ENCODE measurements at places on chromosomes 3 and 15.

- DNase-seq: no peak
Measured at GRCh38 chr15:72368325-72368724, 7.5 kb downstream of the HEXA start.

DNA sequence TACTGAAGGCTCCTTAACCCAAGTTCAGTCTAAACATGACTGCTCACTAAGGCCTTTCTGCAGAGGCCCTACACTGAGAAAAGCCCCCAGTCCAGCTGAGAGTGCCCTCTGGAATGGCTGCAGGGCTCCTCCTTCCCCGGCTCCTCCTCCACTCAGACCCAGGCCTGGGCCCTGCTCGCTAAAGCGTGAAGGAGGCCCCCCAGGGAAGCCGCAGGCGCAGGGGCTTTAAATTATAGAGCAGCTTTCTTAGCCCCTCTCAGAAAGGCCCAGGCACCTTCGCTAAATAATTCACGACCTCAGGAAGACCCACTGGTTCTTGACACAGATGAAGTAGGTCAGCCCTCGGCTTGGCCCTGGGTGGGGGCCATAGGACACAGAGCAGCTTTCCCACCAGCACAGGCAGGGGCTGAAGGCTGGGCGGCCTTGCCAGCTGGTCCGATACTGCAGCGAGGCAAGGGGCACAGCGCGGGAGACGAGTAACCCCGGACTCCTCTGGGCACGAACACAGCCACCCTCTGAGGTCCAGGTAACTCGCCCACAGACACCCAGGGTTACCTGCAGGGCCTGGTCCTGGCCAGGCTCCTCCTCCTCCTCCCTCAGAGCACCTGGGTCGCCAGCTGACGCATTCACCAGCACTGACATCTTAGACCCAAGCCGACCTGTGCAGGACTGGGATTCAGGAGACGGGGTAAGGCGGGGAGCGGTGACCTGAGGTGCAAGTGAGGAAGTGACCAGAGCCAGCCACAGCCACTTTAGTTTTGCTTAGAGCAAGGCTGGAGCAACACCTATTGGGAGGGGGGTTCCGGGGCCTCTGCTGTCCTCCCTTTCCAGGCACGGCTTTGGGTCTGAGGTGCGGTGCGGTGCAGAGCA lies 36.9 kb downstream of the RBPMS2 start:
- no peak for DNase-seq

DNA sequence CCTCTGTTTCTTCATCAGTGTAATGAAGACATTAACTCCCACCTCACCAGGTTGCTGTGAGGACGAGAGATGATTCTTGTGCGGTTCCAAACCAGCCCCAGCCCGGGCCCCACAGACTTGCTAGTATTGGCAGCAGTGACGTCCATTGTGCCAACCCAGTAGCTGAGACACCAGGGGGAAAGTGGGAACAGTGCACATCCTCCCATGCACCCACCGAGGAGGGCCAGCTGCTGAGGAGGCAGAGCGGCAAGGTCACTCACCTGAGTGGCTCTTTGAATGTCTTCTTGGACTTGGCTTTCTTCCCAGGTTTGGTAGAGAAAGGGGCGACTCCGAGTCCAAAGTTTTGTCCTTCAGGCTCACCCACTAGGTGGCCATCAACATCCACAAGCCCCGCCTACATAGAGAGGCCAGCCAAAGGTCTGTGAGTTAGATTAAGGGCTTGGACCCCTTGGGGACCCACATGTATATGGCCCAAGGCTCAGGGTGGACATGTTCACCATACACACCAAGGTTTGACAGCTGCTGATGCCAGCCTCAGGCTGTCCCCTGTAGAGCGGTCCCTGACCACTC lies 38.0 kb downstream of the KIF9 start:
- DNase-seq: no peak

DNA sequence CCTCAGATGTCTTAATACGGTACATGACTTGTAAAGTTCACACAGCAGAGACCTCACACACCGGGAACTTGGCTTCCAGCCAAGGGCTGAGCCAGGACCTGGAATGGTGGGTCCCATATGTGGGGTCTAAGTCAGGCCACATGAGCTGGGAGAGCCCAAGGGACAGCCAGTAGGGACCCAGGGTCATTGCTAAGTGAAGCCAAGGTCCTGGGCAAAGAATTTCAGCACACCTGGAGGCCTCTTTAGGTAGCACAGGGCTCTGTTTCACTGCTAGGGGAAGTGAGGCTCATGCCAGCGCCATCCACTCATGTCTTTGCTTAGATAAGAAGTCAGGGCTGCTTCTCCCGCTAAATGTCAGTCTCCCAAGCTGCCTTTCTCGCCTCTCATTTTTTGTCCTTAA lies 116.6 kb upstream of the TLE3 start:
- DNase-seq: no peak

DNA sequence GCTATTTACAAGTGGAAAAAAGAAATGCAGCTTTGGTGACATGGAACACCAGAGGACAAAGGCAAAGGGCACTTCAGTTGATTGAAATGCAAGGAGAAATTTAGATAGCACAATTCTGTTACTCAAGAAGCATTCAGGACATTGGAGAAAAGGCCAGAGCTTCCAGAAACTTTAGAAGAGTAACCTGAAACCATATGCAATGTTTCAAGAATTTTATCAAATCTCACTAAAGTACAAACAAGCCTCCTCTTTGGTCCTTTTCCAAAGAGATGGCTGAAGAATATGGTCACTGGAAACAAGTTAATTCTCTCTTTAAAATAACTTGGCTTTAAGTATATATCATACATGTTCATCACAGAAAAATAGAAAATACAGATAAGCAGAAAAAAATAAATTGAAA lies 14.6 kb upstream of the LMOD3 start:
- DNase-seq: no peak

DNA sequence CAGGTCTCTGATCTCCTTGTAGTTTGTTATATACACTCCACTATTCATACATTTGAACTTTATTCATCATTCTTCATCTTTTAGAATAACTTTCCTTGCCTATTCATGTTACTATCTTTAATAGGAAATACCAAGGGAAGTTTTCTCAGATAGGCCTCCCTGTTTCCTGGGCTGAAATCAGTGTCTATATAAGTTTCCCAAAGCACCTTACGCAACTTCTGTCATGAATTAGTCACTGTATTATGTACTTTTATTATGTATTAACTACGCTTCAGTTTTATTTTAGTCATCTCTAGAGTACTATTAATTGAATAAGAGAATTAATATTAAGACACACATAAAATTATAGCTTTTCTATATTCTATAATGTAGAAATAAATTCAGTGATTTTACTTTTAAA lies 1481.5 kb downstream of the OTOL1 start:
- no peak for DNase-seq

GRCh38 chr3:10371789-10372188 lies 50.9 kb upstream of the SEC13 start:
- no peak for DNase-seq

DNA sequence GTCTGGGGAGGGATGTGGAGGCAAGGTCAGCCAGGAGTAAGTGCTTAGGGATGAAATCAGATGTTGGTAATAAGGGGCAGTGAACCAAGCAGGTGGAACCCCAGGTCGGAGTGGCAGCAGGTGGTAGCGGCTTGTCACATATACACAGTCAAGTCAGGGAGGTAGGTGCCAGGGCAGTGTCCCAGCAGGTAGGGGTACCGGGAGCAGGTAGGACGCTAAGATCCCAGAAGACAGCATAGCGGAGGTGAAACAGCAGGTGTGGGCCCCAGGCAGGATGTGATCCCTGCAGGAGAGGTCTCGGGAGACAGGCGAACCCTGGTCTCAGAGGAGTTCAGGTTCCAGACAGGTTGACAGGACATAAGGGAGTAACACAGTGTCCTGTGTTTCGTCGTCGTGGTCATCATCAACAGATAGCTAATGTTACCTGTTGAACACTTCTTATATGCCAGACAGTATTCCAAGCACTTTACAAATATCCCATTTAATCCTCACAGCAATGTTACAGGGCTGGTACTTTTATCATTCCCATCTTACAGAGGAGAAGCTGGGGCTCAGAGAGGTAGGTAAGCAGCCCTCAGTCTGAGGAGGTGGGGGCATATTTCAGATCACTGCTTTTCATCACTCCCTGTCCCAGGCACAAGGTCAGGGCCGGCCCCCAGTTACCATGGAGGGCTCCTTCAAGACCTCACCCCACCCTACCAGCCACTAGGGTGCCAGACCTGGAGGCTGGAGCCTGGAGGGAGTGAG lies 241.6 kb downstream of the UACA start:
- no peak for DNase-seq

DNA sequence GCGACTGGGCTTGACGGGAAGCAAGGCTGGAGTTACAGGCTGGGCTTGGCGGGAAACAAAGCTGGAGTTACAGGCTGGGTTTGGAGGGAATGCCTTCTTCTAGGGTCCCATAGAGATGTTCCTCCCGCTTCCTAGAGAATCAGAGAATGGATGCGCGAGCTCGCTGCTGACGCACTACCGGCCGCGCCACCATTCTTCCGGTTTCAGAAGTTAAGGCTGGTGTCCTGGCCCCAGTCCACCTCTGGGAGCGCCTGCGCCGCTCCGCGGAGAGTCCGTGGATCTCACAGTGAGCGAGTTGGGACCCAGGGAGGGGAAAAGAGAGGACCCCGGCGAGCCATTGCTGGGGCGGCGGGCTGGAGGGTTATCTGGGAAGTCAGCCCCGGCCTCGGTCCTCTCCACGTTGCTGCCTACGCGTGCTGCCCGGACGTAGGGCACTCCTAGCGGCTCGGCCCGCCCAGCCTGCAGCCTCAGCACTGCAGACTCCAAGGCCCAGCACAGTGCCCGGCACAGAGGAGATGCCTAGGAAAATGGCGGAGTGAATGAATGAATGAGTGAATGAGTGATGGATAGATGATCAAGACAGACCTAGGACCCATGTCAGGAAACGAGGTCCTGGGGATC lies at the start of gene ZNF502:
ZNF502 (plus strand) TSS at position 206 of the 621 bp plus-strand sequence. CDS start 7,602 bp downstream, outside the sequence.
- DNase-seq: peak; percentile 27

GRCh38 chr15:74053941-74054529 lies 28.3 kb downstream of the GOLGA6A start:
- peak; percentile 41 for DNase-seq

DNA sequence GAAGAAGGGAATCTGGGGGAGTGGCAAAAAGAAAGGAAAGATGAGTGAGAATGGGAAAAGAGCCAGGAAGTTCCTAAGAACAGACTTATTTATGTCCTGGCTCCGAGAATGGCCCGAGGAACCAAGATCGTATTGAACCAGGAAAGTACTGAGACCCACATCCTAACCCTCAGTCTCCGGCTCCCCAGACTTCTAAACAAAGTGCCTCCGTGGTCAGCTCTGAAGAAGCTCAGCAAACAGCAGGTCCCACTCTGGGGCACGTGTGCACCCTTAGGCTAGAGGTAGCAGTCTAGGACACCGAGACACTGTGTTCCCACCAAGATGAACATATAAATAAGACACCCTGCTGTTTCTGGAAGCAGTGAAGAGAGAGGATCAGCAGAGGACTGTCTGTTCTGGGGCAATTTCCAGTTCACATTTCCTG lies 307.4 kb downstream of the NTRK3 start:
- no peak for DNase-seq

GRCh38 chr15:96762566-96762965 lies 432.1 kb downstream of the NR2F2 start:
- DNase-seq: no peak

DNA sequence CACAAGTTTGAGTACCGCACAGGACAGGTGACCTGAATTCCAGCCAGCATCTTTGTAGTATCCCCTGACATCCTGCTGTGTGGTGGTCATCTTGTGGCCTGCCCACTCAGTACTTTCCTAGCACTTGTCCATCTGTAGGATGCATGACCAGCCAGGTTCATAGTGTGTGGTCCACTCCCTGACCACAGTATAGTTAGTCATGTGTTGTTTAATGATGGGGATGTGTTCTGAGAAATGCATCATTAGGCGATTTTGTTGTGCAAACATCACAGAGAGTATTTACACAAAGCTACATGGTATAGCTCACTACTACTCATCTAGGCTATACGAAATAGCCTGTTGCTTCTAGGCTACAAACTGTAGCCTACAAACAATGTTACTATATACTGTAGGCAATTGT lies 16.9 kb upstream of the RBPMS2 start:
- no peak for DNase-seq

- DNase-seq: no peak
Measured at GRCh38 chr3:69239063-69239462, 116.7 kb upstream of the LMOD3 start.

DNA sequence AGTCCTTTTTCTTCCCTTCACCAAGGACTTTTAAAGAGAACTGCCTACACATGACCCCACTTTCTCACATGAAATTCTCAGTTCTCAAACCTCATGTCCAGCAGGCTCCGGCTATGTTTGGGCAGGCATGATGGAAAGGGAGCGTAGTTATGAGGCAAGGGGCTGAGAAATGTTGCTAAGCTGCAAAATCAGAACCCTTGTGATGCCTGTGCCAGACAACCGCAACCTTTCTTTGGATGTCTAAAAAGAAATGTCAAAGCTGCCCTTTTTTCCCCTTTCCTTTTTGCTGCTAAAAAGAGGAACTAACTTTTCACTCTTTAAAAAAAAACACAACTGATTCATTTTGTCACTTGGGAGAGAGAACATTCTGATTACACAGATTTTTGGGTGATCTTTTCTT lies 19.2 kb downstream of the GNB4 start:
- DNase-seq: no peak

GRCh38 chr3:125511420-125512118 lies 8.4 kb downstream of the SNX4 start:
- no peak for DNase-seq

DNA sequence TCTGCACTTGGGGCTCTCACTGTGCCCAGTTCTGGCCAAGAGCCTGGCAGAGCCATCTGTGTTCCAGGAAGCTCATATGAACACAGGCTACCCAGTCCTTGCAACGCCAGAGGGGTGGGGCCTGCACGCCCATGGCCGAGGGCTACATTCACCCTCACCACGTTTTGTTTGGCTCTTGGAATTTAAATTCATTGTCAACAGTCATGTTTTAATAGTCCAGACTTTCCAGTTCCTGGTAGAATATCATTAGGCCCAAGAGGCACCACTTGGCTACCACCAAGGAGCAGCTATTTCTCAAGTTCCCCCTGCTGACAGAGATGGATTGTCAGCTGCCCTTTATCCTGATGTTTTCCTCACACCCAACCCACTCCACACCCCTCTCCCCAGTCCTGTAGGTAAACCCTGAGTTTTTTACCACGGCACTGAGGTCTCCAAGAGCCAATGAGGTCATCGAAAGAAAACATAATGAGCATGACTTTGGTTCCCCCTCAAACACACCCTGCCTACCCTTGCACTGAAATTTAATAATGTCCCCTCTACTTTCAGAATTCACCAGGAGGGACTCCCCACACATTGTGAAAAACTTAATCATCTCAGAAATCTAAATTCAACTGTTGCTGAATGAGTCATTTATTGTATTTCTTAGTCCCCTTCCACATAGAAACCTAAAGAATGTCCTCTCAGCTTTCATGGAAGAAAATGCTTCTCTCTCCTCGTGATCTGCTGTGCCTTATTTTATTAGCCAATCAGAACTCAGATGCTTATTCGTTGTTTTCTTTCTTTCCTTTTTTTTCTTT lies 125.1 kb downstream of the SHQ1 start:
- DNase-seq: no peak

GRCh38 chr3:124920718-124921117 lies 13.8 kb downstream of the MUC13 start:
- no peak for DNase-seq

DNA sequence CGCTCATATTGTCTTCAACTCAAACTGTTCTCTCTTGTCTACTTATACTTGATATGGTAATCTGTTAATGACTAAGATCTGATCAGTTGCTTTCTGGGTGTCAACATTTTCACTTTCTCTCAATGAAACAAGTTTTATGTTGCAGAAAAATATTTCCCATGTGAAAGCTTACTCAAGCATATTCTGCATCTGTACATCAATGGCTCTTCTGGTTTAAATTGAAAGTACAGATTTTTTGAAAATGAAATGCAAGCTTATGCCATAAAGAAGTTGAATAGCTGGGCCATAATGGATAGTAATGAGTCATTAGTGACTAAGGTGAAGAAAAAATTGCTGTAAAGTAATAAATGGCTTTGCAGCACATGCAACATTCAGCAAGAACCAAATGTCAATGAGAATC lies 140.7 kb downstream of the BCHE start:
- no peak for DNase-seq

Data from stimulated activated CD4-positive, alpha-beta T cell treated with anti-CD3 and anti-CD28 coated beads, Interleukin-1b, Interleukin-23, amount 100 ng/mL, for 1 hour (primary cell).